ENCODE measurements at places on chromosomes 6 and 20.
A peak's percentile ranks its signal among the peaks of the same experiment; 100 is the strongest.

- peak; percentile 80 for DNase-seq
Measured at GRCh38 chr6:23784301-23784919, 341.6 kb upstream of the NRSN1 start.

DNA sequence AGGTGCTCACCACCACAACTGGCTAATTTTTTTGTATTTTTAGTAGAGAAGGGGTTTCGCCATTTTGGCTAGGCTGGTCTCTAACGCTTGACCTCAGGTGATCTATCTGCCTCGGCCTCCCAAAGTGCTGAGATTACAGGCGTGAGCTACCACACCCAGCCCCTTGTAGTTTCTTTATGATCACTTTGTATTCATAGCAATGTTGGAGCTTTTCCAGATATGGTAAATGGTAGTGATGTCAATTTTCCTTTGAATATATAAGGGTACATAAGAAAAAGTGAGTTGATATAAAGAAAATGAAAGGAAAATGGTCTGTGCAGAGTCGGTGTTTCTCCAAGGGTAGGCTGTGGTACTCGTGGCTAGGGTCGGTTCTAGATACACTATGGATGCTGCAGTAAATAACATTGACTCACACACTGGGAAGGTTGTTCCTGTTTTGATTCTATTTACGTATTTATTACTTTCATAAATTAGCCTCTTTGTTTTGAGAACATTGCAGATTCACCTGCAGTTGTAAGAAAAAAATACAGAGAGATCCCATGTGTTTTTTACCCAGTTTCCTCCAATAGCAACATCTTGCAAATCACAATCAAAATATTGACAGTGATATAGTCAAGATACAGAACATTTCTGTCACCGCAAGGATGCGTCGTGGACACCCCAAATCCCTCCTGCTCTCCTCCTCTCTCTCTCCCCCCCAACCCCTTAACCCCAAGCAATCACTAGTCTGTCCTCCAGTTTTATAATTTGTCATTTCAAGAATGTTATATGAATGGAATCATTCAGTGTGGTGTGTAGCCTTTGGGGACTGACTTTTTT, 2.5 kb downstream of the ZNF831 start:
- DNase-seq = no peak

GRCh38 chr20:11675920-11676629, 241.6 kb upstream of the BTBD3 start:
- no peak for DNase-seq

GRCh38 chr6:140237251-140237650, 862.8 kb upstream of the CITED2 start:
- no peak for DNase-seq

DNA sequence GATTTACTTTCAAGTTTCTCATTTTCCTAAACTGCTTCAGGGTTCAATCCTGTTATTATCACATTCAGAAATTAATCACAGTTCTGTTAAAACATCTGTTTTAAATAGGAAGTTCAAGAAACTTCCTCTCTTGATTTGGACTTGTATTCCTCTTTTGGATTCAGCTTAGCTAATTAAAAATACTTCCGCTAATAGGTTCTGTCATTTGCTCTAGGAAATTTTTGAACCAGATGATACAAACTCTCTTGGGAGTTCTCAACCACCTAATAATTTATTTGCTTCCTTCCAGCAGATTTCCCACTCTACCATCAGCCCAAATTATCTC, 15.9 kb upstream of the TMEM30A start:
- no peak for DNase-seq

GRCh38 chr6:17684134-17684533, 22.6 kb downstream of the NUP153 start:
- DNase-seq = no peak

GRCh38 chr6:28816909-28817807, 106.6 kb downstream of the TRIM27 start:
- DNase-seq = peak; percentile 56

- no peak for DNase-seq
Measured at GRCh38 chr6:56278171-56278591, 30.8 kb upstream of the COL21A1 start.
